Calu3 (cell line): ENCODE measurements at places on chromosomes 7 and 10.
A peak's percentile ranks its signal among the peaks of the same experiment; 100 is the strongest.

- peak; percentile 75 for DNase-seq
Observed at GRCh38 chr10:68156373-68157185, 47.3 kb downstream of the MYPN start.

- no peak for DNase-seq
Observed at GRCh38 chr7:121019018-121019417, 30.5 kb downstream of the CPED1 start.

GRCh38 chr10:42691361-42692120, 53.2 kb upstream of the ZNF33B start:
- no peak for DNase-seq

DNA sequence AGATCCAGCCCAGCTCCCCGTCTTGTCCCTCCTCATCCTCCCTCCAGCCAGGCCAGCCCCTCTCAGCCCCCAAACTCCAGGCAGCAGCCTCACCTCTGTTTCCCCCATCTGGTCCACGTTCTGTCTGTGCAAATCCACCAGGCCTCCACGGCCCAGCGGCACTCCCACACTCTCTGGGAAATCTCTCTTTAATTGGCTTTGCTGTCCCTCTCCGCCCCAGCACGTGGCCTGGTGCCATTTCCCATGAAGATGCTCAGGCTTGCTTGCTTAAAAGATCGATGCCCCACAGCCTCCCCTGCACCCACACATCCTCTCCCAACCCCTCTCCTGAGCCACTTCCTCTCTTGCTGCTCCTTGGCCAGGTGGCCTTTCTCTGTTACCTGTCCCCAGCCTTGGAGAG, 39.3 kb downstream of the PRF1 start:
- no peak for DNase-seq

DNA sequence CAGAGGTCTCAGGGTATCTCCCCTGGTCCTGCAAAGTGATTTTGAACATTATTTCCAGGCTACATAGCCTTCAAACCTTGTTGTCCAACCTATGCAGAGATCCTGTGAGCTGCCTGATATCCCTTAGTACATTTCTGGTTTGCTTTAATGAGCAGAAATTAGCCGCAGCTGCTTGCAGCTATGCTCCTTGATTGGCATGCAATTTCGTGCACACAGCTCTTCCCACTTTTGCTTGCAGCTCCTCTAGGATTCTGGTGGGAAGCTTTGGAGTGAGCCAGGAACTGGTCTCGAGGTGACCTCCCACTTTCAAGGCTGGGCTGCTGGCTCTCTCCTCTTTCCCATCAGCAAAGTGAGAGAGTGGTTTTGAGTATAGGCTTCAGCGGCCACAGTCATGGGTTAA, 45.8 kb downstream of the OAT start:
- DNase-seq = no peak

DNA sequence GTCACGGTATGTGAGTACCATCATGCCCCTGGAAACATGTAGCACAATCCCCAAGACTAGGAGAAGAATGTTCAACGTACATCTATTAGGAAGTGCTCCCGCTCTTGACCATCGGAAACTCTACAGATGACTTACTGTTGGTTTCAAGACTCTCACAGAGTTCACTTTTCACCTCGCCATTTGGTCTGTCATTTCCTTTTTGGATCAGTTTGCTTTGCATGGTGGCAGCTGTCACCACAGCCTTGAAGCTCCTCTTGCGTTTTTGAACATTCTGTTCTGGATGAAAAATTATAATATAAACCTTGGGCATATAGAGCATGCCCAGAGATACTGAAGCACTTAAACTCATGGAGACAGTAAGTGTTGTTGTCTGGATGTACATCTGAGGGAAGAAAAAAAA, 806.8 kb downstream of the GRM8 start:
- DNase-seq = no peak

DNA sequence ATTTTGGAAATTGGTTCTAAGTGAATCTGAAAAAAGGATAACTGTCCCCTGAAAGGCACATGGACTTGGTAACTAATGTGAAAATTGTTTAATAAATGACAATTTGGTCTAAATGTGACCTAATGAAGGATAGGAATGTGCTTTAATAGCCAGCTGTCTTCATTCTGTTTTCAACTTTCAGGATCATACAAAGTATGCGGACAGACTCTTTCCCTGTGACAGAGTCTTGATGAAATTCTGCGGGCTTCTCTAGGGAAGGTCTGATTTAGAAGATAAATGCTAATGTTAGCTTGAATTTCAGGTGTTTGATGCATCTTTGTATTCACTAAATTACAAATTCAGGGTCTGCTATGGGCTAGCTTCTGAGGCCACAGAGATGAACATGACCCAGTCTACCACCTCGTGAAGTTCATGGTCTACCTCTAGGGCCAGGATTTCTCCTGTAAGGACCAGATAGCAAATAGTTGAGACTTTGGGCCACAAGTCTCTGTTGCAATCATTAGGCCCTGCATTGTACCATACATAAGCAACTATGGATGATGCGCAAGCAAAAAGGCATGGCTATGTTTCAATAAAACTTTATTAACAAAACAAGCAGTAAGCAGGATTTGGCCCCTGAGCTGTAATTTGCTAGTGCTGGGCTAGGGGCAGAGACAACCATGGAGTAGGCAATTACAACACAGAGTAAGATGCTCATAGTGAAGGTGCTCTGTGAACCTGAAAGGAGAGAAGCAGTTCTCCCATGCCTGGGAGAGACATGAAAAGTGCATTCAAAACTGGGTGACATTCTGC, 368.6 kb downstream of the INHBA start:
- DNase-seq = no peak

DNA sequence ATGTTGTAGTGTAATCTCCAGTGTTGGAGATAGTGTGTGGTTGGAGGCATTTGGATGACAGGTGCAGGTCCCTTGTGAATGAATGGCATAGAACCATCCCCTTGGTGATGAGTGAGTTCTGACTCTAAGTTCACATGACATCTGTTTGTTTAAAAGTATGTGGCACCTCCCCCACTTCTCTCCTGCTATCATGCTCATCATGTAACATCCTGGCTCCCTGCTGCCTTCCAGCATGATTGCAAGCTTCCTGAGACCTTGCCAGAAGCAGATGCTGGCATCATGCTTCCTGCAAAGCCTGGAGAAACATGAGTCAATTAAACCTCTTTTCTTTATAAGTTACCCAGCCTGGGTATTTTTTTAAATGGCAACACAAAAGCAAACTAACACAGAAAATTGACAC, 499.0 kb upstream of the SEMA3D start:
- DNase-seq = no peak

DNA sequence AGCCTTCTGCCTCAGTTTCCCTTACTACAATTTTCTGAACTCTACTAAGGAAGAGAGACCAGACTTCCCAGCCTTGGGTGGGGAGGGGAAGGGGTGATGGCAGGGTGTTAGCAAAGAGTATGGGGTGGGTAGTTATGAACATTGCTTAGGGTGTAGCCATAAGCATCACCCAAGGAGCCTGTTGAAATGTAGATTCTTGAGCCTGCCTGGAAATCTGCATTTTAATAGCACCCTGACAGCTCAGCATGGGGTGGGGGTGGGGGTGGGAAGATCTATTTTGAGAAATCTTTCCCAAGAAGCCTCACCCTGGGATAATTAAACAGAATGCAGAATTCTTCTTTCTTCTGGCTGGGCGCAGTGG, 164.8 kb downstream of the NRF1 start:
- no peak for DNase-seq

GRCh38 chr7:96707901-96708774, 1.5 kb downstream of the SEM1 start:
- no peak for DNase-seq

DNA sequence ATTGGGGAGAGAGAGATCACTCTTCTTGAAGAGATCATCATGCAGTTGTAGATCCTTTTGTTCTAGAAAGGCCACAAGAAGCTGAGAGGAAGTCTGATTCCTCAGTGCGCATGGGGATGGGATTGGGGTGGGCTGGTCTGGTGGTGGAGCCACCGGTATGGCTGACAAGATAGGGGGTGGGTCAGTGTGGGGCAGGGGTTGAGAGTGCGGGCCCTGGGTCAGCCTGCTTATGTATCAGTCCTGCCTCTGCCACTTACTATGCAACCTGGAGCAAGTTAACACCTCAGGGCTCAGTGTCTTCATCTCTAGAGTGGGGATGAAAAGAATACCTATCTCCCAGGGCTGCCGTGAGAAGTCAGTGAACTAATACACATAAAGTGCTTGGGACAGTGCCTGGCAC, 8.0 kb downstream of the SMARCD3 start:
- DNase-seq = no peak

- DNase-seq = no peak
Observed at GRCh38 chr7:55108401-55108800, 89.6 kb downstream of the EGFR start.

GRCh38 chr10:71589617-71590551, 129.7 kb downstream of the C10orf105 start:
- no peak for DNase-seq

GRCh38 chr7:100053215-100053614, 3.6 kb downstream of the ZSCAN21 start:
- peak; percentile 40 for DNase-seq

DNA sequence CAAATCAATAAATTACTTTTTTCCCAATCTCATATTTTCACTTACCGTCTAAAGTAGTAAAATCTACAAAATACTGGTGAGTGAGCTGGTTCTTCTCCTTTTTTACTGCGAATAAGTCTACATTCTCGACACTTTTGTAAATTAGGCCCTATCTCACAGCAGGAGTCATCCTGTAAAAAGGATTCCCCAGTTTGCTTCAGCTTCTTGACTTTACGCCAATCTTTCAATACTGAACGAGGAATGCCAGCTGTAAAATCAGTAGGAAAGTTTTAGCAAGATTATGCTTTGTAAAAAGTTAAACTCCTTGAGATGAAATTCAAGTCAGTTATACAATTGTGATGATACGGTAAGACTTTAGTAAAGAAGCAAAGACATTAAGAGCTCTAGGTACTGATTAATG, 67.3 kb downstream of the NRBF2 start:
- DNase-seq = no peak

- no peak for DNase-seq
Observed at GRCh38 chr10:131819241-131820072, 81.4 kb upstream of the PPP2R2D start.

DNA sequence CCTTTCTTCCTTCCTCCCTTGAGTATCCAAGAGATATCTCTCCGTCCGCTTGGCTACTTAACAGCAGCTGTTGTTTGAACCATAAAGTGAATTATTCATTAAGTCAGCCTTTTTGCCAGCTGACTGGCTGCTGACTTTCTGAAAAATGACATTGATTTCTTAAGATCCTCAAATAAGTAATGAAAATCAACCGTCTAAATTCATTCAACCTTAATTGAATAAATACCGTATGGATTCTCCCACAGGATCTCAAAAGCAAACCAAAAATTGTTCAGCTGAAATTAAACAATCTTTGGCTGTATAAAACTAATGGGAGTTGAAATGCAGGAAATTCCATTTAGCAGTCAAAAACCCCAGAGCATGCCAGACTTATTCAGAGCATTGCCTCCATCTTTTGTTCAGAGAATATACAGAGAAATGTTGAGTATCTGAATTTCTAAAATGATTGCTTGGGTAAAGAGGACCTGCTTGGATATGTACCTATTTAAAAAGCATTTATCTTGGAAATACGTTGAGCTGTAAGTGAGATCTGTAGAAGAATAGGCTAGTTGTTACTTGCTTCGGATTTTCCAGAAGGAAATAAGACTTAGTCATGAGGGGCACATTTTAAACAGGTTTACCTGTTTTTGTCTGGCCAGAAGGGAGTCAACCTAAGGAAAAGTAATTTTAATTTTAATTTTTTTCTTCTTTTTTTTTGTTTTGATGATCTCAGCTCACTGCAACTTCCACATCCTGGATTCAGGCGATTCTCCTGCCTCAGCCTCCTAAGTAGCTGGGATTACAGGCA, 136.2 kb downstream of the PLXDC2 start:
- DNase-seq = no peak

DNA sequence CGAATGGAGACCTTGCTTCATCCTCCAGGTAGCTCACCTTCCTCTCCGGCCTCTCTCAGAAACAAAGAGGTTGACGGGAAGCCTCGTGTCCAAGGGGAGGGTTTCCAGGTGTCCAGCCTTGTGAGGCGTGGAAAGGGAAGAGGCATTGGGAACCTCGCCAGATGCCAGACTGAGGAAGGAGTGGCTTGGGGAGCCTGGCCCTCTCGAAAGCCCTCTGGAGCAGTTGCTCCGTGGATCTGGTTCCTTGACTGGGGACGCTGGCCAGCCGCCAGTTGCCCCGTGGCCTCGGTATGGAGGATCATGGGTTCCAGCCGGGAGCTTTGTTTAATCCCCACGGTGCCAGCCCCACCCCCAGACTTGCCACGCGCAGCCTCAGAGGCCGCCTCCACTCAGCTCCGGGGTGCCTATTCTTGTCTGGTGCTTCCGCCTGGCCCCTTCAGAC, 30.3 kb upstream of the SUN1 start:
- no peak for DNase-seq

DNA sequence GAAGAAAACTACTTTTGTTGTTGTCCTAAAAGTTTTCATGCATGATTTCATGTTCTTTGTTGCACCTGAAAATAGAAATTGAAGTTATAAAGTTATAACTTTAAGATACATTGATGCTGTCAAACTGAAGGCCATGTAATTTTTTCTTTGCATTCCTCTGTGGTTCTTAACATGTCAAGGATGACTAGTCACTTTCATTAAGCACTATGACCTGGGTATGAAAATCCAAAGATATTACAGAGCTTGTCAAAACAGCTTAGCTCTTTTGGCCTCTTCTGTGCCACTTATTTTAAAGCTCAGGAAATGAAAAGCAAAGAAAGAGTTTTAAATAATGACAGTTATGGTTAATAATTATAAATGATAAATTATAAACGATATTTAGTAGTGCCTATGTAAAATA, 241.6 kb upstream of the CACNA2D1 start:
- no peak for DNase-seq

GRCh38 chr10:99883523-99883922, 101.1 kb downstream of the ABCC2 start:
- no peak for DNase-seq

DNA sequence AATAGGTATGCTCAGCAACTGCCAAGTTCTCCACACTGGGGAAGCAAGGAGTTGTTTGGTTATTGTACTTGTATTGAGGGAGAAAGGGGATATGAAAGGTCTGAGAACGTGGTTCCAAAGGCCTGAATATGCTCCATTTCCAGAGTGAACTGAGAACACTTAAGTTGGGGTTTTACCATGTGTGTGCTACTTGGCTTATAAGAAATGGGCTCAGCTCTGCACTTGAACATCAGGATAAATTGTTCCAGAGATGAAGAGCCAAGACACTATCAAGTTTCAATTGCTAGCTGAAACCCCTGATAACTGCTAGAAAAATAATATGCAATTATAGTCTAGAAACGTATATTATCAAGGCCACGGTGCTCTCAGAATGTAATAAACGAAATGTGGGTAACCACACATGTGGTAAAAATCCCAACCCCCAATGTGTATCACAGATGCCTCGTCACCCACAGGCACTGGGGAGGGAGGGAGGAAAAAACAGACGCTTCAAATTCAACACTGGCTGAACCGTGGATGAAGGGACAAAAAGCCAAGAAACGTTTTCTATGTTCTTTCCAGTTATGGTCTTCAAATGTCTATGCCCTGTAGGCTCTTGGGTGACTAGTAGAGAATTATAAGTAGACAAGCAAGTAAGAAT, 16.3 kb downstream of the ELMO1 start:
- DNase-seq = no peak
